ENCODE measurements at places on chromosomes 1 and 21.

DNA sequence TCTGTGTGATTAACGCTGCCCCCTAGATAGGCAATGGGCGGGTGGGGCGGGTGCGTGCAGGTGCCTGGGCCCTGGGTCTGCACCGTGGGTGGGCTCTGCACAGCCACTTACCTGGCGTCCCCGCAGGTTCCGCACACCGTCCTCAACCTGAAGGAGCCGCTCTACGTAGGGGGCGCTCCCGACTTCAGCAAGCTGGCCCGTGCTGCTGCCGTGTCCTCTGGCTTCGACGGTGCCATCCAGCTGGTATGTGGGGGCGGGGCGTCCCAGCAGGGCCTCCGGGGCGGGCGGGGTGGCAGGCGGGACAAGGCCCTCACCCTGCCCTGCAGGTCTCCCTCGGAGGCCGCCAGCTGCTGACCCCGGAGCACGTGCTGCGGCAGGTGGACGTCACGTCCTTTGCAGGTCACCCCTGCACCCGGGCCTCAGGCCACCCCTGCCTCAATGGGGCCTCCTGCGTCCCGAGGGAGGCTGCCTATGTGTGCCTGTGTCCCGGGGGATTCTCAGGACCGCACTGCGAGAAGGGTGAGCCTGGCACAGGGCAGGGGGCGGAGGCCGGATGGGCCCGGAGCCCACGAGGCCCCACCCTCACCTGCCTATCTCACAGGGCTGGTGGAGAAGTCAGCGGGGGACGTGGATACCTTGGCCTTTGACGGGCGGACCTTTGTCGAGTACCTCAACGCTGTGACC is 22.8 kb downstream of the RNF223 start:
- no peak for DNase-seq

GRCh38 chr1:77036560-77036959 is 169.3 kb downstream of the ST6GALNAC5 start:
- no peak for DNase-seq

DNA sequence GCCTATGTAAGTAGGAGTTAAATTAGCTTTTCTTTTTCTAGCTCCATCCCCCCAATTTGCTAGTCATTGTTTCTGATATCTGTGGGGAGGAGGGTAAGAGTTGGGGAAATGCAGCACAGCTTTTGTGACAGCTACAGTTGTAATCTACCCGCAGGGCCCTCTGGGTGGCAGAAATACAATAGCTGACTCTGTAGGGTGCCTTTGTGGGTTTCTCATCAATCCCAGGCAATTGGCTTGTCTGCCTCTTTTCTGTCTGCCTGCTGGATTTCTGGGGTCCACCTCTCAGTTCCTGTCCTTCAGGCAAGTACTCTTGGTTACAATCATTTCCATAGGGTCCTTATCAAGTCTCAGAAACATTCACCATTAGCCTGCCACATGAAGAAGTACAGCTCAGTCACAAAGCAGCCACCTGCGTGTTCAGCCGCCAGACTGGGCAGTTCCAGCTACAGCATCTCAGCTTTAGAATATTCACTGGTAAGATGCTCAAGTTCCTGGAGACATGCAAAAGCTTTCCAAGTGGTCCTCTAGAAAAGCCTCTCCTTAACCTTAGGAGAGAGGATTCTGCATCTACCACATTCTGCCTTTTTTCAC is 19.2 kb upstream of the SLC44A5 start:
- no peak for DNase-seq

DNA sequence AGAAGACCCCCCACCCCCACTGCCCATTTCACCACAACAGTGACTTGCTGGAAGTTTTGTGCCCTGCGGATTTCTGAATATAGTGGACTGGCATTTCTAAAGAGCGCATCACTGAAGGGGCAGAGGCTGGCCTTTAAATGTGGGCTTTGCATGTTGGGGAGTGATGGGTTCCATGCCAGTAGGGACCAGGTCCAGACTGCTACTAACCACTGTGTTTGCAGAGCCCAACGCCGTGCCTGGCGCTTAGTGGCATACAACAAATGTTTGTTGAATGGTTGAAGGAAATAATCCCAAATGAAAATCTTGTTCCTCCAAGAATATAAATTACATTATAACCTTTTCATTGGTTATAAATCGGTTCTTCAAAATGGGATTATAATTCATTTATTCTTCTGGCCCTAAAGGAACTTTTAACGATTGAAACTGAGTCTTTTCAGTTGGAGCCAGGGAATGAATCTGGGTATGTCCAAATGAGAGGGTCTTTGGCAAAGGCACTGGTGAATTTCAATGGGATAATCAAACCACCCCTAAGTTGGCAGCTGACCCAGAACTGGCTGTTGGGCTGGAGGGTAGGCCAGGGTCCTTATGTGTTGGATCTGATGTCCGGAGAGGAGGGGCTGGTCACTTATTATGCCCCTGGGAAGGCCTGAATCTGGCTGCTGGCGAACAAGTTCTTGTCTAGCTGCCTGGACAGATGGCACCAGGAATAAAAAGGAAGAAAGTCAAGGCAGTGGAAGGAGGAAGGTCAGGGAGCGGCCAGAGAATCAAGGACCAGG is 13.8 kb upstream of the SDHB start:
- DNase-seq, result no peak

DNA sequence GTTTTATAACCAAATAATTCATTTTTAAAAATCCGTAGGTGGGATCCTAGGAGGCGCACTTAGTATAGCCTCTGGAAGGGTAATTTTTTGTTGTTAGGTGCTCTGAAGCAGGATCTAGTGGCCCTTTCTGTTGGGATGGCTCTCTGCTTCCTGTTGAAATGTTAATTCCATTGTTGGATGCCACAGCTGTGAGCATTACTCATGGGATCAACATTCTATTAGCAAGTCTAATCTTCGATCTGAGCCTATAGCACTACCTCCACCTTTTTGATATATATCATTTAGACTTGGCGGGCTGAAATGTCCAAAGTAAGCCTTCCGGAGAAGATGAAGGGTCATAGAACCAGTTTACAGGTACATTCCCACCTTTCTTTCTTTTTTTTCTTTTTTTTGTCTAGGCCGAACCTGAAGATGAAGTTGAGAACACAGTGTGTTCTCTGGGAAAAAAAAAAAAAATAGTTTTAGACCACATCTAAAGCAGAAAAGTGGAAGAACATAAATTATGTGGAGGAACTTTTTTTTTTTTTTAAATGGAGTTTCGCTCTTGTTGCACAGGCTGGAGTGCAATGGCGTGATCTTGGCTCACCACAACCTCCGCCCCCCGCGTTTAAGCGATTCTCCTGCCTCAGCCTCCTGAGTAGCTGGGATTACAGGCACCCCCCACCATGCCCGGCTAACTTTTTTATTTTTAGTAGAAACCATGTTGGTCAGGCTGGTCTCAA is 1.4 kb downstream of the CXADR start:
- no peak for DNase-seq

DNA sequence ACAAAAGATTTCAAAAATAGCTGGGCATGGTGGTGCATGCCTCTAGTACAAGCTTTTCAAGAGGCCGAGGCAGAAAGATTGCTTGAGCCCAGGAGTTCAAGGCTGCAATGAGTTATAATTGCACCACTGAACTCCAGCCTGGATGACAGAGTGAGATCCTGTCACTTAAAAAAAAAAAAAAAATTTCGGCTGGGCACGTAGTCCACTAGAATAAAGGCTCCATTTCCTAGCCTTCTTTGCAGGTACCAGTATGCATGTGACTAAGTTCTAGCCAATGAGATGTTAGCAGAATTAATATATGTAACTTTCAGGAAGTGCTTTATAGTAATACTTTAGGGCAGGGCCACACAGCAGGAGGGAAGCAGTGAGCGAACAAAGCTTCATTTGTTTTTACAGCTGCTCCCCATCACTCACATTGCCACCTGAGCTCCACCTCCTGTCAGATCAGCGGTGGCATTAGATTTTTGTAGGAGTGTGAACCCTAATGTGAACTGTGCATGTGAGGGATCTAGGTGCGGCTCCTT is 28.8 kb upstream of the SYDE2 start:
- DNase-seq, result no peak

- DNase-seq, result no peak
These were observed 299.3 kb downstream of the KIF26B start for GRCh38 chr1:245454051-245454450.

GRCh38 chr1:245864872-245865271 is 642.2 kb downstream of the SMYD3 start:
- no peak for DNase-seq

GRCh38 chr1:7455796-7456721 is 315.0 kb upstream of the VAMP3 start:
- DNase-seq, result no peak

DNA sequence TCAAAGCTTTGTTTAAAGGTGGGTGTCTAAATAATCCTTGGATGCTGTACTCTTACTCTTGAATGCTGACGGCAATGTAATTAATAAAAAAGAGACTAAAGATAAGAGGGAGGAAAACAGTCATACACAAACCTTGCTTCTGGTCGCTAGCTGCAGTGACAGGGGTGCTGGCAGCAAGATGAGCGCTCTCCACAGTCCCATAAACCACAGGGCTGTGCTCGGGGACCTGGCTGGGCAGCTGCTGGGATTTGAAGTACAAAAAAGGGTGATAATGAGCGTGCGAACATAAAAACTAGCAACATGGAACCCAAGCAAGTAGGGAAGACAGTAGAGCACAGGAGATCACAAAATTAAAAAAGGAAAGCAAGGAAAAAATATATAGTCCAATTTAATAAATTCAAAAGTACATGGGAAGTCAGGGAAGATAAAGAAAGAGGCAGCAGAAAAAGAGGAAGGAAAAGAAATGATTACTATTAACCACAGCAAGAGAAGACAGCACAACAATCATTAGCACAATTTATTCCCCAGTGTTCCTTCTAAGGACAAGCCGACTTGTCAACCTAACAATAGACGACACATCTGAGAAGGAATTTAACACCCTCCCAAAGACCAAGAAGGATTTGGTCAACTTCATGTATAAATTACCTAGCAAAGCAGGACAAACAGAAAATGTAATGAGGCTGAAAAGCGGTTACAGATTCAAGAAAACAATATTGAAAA is 162.9 kb upstream of the HP1BP3 start:
- no peak for DNase-seq

DNA sequence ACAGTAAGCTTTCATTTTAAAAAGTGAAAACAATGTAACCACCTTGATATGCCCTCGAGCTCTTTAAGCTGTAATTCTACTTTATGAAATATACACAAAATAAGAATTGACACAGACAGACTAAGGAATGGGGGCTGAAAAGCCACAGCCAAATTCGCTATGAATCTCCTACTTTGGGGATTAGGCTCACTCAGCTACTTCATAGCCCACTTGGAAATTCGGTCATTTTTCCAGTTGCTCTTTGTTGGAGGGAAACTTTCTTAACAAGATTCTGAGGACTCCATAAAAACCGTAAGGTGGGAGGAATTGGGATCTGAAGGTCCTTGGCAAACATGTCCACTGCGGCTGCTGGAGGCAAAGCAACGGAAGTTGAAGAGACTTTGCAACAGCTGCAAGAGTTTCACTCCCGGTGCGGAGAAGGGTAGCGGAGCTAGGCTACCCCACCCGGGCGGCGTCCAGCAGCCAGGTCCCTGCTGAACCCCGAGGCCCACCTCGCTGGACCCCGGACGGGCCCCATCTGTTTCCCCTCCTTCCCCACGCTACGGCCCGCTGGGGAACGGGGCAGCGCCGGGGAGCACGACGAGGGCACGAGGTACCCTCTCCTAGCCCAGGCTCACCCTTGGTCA is 634 bp downstream of the MYCBP start:
- no peak for DNase-seq

DNA sequence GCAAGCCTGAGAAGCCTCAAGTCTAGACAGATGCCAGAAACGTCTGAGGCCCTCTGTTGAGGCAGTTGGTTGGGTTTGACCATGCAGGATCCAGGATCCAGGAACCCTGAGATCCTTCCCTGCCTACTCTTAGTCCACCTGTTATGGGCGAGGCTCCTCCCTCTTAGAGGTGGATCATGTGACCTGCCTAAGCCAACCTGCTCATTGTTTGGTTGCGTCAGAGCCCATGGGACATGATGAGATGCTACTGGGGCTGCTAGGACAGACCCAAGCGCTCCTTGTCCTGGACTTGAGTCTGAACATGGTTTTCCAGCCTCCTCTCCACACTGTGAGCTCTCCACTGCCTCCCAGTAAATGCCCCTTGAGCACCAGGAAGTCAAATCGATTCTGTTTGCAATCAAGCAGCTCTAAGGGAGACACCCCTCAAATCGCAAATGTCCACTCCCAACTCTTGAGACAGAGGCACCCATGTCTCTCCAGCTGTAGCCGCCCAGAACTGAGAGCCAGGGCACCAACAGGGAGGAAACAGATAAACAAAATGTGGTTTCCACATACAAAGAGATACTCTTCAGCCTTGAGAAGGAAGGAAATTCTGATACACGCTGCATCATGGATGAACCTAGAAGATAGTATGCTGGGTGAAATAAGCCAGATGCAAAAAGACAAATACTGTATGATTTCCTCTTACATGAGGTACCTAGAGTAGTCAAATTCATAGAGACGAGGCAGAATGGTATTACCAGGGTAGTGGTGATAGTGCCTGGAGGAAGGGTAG is 31.7 kb upstream of the WNT4 start:
- DNase-seq, result no peak

GRCh38 chr1:93585059-93585966 is 96.3 kb downstream of the BCAR3 start:
- no peak for DNase-seq

GRCh38 chr1:42178249-42178648 is 13.7 kb upstream of the GUCA2A start:
- DNase-seq, result no peak

GRCh38 chr1:18556364-18556763 is 74.3 kb upstream of the PAX7 start:
- DNase-seq, result no peak

DNA sequence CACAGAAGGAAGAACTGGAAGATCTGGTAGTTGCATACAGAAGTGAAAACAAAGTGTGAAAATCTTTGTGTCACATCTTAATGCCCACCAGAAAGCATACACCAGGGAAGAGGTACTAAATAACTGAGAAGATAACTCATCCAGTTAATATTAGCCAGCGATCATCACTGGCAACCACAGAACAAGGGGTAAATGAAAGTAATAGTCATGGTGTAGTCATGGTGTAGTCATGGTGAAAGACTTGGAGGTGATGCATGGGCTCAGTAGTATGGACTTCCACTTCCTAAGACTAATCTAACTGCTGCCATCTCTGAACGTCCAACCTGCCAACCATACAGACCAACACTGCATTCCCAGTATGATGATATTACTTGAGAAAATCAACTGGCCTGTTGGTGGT is 481.2 kb upstream of the NR5A2 start:
- no peak for DNase-seq

DNA sequence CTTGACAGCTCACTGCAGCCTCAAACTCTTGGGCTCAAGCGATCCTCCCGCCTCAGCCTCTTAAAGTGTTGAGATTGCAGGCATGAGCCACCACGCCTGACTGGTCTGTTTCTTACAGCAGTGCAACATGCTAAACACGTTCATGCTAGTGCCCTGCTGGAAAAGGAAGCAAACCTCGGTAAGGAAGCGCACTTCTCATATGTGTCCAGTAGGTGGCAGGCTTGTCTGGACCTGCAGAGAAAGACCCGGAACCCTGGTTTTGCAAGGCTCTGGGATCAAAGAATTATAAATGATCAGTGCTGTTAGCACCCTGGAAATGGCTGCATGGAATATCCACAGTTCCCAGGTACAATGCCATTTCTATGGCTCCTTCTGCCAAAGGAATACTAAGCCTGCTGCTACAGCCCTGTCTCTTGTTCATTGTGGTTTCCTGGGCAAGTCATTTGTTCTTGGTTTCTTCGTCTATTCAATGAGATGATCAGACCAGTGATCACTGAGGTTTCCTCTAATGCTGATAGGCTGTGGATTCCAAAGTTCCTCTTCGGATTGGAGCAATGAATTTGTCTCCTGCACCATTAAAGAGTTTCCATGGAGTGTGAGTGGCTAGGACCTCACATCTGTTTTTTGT is 15.9 kb downstream of the RNU5D-1 start:
- no peak for DNase-seq

Measured in left renal pelvis (tissue), 4 donors.